ENCODE measurements at places on chromosomes 1 and 21.
A peak's percentile ranks its signal among the peaks of the same experiment; 100 is the strongest.

DNA sequence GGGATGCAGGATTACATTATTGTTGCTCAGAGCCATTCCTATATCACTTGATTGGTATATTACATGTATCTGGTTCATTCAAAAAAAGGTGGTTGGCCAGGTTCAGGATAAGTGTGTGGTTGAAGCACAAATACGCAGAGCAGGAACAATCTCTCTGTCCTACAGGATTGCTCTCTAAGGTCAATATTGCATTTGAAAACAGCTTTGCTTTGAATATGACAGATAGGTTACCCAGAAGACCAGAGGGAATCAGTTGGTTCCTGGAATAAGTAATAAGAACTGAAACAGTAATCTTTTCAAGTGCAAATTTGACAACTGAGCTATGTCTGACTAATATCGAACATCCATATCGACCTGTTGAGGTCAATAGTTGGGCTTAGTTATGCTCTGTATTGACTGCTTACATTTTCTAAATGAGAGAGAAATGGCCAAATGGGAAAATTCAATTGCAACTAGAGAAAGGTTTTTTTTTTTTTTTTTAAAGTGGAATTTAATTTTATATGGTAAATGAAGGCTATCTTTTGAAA lies 176.8 kb downstream of the ATP6V1G3 start:
- no peak for DNase-seq

DNA sequence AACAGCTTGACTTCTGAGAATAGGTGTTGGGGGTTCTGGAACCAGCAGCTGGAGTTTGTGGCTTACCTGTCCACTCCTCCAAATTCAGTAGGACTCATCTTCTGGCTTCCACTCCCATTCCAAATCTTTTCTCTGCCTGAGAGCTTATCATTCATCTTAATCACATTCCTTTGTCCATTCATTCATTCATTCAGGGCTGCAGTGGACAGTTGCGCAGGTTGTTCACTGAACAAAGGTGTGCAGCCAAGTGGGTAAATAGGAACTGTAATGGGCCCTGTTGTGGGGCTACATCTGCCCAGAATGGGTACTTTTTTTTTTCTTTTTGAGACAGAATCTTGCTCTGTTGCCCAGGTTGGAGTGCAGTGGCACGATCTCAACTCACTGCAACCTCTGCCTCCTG lies 3.4 kb upstream of the HSPG2 start:
- DNase-seq, result no peak

GRCh38 chr1:176102768-176103350 lies 104.2 kb downstream of the COP1 start:
- DNase-seq, result peak; percentile 20

GRCh38 chr1:173017792-173018191 lies 32.9 kb downstream of the TNFSF18 start:
- DNase-seq, result no peak

- DNase-seq, result no peak
Observed at GRCh38 chr1:184911103-184911745, 63.1 kb downstream of the NIBAN1 start.

DNA sequence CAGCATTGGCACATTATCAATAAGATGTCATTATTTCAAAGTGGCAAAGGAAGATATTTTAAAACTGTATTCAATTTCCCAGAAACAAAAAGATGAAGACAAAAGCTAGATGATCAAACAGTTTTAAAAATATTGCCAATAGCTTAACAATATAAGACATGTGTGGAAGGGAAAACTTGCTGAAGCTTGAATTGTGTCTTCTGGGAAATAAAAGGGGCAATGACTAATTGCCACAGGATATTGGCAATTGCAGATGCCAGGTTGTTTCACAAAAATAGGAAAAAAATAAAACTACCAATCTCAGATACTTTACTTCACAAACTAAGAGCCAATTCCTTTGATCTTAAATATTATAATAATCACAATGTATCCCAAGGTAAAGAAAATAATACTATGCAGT lies 679.8 kb upstream of the ADAMTS5 start:
- no peak for DNase-seq

- DNase-seq, result peak; percentile 93
Observed at GRCh38 chr21:45365608-45366241, 39.2 kb upstream of the COL18A1 start.

DNA sequence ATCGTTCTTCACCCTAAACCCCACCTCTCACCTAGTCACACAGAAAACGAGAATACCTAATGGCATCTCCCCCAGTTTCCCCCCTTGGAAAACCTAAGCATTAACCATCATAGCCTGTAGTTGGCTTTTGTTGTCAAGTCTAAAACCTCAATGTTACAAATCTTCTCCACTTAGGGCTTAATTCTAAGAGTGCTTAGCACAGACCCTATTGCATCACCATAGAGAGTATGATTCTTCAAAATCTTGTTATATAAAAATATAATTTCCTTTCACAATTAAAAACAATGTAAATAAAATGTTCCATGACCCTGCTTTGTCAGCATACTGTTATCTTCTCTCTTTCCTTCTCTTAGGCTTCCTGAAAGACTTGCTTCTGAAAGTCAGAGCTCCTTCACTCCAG lies 263.2 kb upstream of the RGS18 start:
- DNase-seq, result no peak

DNA sequence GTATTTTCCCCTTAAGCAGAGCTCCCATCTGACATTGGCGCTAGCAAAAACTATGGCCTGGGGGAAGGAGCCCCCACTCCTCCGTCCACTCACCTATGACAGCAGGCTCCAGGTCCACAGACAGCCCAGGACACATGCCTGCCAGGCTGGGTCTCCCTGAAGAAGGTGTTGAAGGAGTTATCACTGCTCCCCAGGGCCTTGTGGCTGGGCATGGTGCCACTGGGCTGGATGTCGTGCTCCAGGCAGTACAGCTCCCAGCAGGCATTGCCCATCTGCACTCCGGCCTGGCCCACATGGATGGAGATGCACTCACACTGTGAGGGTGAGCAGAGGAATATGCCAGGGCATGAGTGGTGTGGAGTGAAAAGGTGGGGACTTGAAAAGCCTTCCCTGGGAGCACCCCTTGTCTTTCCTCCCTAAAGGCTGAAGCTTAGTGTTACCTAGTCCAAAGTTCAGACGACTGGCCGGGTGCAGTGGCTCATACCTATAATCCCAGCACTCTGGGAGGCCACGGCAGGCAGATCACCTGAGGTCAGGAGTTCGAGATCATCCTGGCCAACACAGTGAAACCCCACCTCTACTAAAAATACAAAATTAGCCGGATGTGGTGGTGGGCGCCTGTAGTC lies 30.0 kb downstream of the RABIF start:
- no peak for DNase-seq

DNA sequence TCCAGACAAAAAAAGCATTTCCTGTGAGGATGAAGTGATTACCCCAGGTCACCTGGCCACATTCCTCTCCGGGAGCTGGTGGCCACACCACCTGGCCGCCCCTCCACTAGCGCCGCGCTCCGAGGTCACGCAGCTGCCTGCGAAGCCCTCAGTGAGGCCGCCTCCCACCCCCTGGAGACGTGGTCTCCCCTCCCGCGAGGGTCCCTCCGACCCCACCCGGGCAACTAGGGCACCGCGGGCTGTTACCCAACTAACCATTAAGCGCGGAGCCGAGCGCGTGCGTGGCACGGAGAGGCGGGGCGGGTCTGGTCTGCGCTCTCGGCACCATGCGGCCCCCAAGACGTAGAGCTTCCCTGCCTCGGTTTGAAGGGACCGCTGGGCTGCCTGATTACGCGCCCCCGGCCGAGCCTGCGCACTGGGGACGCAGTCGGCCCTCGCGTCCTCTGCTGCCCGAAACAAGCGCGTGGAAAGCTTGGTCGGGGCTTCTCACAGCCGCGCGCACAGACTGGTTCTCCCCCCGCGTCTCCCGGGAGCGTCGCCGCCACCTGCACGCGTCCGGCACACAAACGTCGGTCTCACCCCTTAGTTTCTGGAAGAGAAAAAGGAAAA lies 106.5 kb downstream of the SLC16A1 start:
- DNase-seq, result no peak

- DNase-seq, result no peak
Observed at GRCh38 chr21:37006486-37007291, at the start of gene RIPPLY3. TSS of gene RIPPLY3 (plus strand) at chr21:37006702. CDS start at chr21:37006773, 71 bp downstream.

- no peak for DNase-seq
Observed at GRCh38 chr1:174726167-174726879, 273.4 kb upstream of the CACYBP start.

DNA sequence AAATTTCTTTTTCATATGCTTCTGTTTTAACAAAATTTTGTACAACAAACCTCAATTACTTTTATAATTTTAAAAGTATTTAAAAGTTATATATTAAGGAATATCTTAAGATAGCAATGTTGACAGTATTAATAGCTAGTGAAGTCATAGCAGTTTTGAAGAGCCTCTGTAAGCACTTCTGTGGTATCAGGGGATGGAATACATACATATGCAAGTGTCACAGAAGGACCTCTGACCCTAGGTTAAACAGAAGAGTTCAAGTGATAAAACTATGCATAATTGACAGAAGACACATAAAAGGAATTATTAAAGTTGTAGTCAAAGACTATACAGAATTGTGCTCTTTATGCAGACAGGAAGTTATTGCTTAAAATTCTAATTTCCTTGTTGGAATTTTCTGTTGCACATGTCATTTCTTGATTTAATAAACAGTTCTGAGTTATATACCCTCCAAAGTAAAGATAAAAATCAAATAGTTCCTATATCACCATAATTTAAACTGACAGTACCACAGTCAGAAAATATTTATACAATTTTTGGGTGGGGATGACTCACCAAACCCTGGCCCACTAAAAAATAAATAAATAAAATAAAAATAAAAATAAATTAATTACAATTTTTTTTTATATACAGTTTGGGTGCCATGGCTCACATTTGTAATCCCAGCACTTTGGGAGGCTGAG lies 27.1 kb downstream of the IPP start:
- DNase-seq, result no peak

DNA sequence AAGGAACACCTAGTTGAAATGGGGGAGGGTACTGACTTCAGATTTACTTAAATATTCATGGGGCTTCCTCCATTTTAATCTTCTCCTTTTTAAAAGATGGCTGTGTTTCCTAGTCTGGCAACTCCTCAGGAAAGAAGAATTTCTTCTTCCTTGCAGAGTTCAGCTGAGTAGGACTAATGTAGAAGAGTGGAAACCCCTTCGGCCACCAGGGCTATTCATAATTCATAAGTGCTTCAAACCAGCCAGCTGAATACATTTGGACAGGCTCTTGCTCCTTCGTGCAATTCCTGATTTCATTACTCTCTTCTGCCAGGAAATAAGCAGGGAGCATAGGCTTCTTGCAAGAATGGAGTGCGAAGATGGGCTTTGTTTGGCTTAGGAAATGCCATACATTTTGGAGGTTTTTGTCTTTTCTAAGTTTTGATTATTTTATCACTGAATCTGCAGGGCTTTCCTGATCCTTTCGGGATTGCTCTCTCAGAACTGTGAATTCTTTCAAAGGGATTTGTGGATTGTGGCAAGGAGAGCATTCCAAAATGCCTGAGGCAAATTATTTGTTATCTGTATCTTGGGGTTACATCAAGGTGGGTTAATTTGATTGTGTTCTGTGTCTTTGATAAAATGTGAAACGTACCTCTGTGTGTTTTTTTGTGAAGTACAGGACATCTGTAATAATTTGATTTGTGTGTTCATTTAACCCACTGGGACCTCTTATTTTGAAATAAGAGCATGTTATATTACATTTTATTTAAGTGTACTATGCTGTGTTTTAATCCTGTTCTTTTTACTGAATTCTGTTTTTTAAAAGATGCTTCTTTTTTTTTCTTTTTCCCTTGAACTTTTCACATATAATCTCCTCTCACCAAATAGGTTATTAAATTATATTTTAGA lies 179.4 kb upstream of the SGIP1 start:
- DNase-seq, result peak; percentile 33

GRCh38 chr1:203325418-203326091 lies 20.2 kb downstream of the BTG2 start:
- no peak for DNase-seq

- peak; percentile 33 for DNase-seq
Observed at GRCh38 chr1:67713057-67713846, 28.3 kb downstream of the GADD45A start.
